ENCODE measurements at places on chromosomes 16 and 17.

DNA sequence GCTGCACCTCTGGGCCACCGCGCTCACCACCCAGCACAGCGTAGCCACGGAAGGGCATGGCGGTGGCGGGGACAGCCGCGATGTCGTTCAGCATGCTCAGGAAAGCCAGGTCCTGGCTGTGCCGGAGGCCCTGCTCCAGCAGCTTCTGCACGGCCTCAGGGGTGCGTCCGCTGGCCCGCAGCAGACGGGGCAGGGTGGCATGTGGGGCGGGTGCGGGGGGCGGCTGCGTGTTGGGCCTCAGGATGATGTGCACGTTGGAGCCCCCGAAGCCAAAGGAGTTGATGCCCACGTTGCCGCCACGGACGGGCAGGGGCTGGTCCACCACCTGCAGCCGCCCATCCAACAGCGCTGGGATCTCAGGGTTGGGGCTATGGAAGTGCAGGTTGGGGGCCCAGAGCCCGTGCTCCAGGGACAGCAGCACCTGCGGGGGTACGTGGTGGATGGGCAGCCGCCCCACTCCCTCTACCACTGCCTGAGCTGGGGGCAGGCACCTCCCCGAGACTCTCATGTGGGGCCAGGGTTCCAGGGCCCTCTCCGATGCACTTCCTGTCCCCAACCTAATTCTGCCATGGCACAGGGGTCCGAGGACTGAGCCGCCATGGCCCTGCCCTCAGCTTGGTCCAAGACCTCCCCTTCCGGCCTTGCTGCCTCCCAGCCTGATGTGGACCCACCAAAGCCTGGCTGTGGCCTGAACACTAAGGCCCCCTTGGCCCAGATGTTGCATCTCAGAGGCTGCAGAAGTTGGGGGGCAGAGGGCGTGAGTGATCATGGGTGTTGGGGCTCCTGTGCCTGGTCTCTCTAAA is 6.6 kb downstream of the FASN start:
- no peak for DNase-seq

DNA sequence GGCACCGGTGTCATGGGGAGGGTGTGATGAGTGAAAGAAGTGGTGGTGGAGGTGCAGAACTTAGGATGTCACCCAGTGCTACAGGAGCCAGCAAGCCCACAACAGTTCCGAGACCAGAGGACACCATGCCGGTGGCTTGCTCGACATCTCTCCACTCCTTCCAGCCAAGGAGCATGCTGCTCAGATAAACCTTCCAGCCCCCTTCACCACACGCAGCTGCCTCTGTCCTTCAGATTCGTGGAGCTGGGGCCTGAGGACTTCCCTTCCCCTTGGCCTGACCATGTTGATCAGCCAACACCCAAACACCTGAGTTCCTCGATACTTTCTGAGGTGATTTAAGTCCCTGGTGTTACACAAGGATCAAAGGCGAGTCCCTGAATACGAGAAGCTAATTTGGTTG is 188.8 kb upstream of the FOXF1 start:
- DNase-seq: no peak

DNA sequence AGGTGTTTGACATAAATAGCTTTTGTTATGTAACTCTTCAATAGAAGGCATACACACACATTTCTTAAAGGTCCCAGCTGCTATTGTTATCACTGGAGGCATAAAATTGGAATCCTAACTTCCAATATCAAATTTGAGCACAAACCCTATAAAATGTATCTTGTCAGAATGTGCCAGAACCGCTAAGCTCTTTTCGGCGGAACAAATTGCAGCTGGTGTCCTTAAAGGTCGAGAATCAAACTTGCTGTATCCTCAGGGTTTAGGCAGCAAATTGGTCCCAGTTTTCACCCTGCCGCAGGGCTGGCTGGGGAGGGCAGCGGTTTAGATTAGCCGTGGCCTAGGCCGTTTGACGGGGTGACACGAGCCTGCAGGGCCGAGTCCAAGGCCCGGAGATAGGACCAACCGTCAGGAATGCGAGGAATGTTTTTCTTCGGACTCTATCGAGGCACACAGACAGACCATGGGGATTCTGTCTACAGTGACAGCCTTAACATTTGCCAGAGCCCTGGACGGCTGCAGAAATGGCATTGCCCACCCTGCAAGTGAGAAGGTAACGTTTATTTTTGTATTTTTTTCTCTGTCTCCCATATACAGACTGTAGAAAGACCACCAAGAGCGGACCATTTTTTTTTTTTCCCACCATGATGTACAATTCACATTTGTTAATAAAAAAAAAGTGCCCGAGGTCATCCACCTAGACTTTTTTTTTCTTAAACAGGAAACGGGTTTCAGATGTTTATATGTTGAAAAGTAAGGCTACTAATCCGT is 297.1 kb downstream of the IRF8 start:
- DNase-seq: no peak

- no peak for DNase-seq
These were observed 217.3 kb upstream of the ERCC4 start for GRCh38 chr16:13702614-13703013.

DNA sequence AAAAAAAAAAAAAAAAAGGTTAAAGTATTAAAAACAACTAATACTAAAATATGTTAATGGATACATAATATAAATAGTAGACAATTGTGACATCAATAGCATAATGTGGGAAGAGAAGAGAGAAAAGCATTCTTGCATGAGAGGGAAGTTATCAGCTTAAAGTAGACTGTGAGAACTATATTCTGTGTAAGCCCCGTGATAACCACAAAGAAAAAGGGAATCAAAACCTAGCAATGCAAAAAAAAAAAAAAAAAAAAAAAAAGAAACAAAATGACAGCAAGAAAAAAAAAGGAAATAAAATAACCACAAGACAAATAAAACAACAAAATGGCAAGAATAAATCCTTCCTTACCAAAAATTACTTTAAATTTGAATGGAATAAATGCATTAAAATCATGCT is 39.8 kb upstream of the MYLK3 start:
- DNase-seq: no peak

GRCh38 chr17:55426851-55427586 is 5.4 kb upstream of the MMD start:
- no peak for DNase-seq

GRCh38 chr17:77856551-77857305 is 101.8 kb upstream of the TNRC6C start:
- no peak for DNase-seq

DNA sequence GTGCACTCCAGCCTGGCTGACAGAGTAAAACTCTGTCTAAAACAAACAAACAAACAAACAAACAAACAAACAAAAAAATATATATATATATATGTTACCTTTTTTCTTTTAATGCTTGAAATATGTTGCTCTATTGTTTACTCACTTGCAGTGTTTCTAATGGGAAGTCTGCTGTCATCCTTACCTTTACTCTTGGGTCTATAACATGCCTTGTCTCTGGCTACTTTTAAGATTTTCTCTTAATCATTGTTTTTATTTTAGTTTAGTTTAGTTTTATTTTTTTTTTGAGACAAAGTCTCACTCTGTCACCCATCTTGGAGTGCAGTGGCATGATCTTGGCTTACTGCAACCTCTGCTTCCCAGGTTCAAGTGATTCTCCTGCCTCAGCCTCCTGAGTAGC is 16.1 kb upstream of the TNRC6A start:
- no peak for DNase-seq
